Heart right ventricle (tissue), 16 donors: ENCODE measurements at places on chromosomes 3 and 15. TPM values are rescaled to one million over a fixed set of nuclear protein-coding genes. Genes with fewer than 3 reads are reported as not detected.

GRCh38 chr3:100209948-100210771 is 50.6 kb upstream of the TBC1D23 start:
- DNase-seq: no peak

DNA sequence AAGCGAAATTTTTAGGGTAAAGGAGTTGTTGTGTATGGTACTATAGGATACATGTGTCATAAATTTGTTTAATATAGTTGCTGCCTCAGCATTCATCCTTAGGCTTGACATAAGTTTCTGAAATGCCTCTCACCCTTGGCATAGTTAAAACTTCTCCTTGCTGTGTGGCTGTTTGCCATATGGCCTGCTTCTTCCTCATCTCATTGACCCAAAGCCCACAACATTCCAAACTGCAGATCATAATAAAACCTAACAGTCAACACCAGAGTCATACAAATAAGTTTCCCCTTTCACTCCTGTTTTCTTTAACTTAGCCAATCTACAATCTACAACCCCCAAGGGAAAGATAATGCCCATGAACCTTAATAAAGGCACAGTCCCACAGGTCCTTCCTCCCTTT is 136.6 kb downstream of the TMCC1 start:
- DNase-seq: no peak

DNA sequence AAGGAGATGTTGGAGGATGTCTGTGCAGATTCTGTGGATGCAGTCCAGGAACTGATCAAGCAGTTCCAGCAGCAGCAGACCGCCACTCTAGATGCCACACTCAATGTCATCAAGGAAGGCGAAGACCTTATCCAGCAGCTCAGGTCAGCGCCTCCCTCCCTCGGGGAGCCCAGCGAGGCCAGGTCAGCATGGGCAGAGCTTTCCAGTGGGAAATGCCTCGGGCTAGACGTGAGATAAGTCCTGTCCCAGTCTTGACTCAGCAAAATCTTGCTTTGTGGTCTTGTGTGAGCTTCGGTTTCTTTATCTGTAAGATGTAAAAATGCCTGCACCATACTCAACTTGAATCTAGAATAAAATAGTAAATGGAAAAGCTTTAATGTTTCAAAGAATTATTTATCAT is 335.1 kb upstream of the UMPS start:
- no peak for DNase-seq

Gene ST8SIA2
- total RNA-seq: 0.45 TPM

Gene MOBP
- total RNA-seq: 0.11 TPM
